HFFc6 (cell line): ENCODE measurements at places on chromosomes 12 and 14.

- H3K27me3 ChIP-seq: peaks cover 7% of the 10 kb centered on the region
- peaks cover 6% of the 10 kb centered on the region for H3K36me3 ChIP-seq
- no peak overlapping the region for H3K27ac ChIP-seq
- no peak overlapping the region for H3K4me3 ChIP-seq
- no peak for DNase-seq
Observed at GRCh38 chr12:106311139-106311538, 8.6 kb downstream of the TCP11L2 start.

DNA sequence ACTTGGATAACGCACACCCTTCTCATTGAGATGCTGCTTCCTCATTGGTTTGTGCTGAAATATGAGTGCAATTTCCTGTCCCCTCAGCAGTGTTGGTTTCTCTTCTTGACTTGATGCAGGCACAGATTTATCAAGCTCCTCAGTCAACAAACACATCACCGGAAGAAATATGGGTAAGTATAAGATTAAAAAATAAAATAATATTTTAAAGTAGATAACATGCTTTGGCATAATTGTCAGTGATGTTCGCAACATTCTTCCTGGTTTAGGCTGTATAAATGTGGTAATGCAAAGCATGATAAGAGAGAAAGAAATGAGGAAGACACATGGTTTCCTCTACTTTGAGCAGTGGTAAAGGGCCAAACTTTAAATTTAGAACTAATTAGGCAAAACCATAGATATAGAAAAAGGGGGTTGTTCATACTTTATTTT is at the start of gene GPR65:
TSS of gene GPR65 (plus strand) at position 86 of the 432 bp plus-strand sequence. CDS start 5,713 bp downstream, outside the sequence.
- H3K4me3 ChIP-seq: peak within 1 kb of the TSS; percentile 20; the same call in 1 of the 2 replicates
- peaks cover 1% of the 10 kb centered on the region; the same call in 1 of the 2 replicates for H3K4me1 ChIP-seq
- DNase-seq: no peak
- no peak within 1 kb of the TSS for H3K27ac ChIP-seq
- peaks cover 1% of the 10 kb centered on the region; the same call in 1 of the 2 replicates for H3K27me3 ChIP-seq
- H3K36me3 ChIP-seq: no peaks in the 10 kb centered on the region

DNA sequence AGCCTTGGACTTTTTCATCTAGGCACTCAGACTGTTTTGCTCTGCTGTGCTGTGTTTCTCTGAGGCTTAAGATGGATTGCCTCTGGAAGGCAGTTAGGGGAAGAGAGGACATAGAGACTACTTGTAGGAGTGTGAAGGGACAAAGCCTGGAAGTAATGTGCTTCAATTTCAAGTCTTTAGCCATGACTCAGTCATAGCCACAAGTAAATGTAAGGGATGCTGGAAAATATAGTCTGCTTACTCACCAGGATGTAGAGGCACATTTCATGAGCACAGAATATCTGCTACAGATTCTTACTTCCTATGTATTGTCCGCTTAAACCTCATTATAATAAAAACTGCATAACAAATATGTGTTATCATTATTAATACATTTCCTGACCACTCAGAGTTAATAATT is 794.3 kb upstream of the NOVA1 start:
- peaks cover 4% of the 10 kb centered on the region for H3K36me3 ChIP-seq
- H3K27ac ChIP-seq: no peak overlapping the region
- no peak overlapping the region for H3K4me3 ChIP-seq
- H3K4me1 ChIP-seq: no peaks in the 10 kb centered on the region
- H3K27me3 ChIP-seq: no peaks in the 10 kb centered on the region
- DNase-seq: no peak

DNA sequence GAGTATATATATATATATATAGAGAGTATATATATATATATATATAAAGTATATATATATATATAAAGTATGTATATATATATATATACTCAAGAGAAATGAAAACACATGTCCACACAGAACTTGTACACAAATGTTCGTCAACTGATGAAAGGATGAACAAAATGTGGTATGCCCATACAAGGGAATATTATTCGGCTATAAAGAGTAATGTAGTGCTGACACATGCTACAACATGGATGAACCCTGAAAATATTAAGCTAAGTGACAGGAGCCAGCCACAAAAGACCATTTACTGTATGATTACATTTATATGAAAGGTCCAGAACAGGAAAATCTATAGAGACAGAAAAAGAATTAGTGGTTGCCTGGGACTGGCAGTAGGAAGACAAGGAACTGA is 19.5 kb downstream of the LIMA1 start:
- H3K4me3 ChIP-seq: no peak overlapping the region
- no peak overlapping the region for H3K27ac ChIP-seq
- H3K27me3 ChIP-seq: no peaks in the 10 kb centered on the region
- no peak for DNase-seq
- H3K4me1 ChIP-seq: peaks cover 39% of the 10 kb centered on the region

DNA sequence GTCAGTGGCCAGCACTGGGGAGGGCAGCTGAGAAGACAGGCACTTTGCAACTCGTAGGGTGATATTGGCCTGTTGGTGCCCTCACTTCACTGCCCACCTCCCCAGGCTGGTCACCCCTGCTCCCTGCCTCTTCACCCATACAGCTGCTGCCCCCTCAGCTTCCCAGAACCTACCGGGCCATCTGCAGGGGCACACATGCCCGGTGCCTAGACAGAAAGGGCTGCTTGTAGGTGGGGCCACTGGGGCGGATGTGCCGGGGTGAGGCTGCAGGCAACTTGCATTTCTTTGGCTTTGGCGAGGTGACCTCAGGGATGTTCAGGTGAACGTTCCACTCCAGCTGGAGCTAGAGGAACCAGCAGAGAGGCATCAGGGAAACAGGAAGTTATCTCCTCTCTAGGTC is 17.2 kb downstream of the FAM186B start:
- H3K36me3 ChIP-seq: peaks cover 22% of the 10 kb centered on the region
- peaks cover 6% of the 10 kb centered on the region for H3K4me1 ChIP-seq
- no peaks in the 10 kb centered on the region for H3K27me3 ChIP-seq
- H3K4me3 ChIP-seq: no peak overlapping the region
- DNase-seq: no peak

GRCh38 chr14:81042438-81042837 is 87.0 kb downstream of the TSHR start:
- no peak overlapping the region for H3K4me3 ChIP-seq
- H3K27ac ChIP-seq: no peak overlapping the region
- H3K36me3 ChIP-seq: no peaks in the 10 kb centered on the region
- no peaks in the 10 kb centered on the region for H3K27me3 ChIP-seq
